HT-29 (cell line): ENCODE measurements at places on chromosomes 5 and 9. TPM values are rescaled to one million over a fixed set of nuclear protein-coding genes. Genes with fewer than 3 reads are reported as not detected.

DNA sequence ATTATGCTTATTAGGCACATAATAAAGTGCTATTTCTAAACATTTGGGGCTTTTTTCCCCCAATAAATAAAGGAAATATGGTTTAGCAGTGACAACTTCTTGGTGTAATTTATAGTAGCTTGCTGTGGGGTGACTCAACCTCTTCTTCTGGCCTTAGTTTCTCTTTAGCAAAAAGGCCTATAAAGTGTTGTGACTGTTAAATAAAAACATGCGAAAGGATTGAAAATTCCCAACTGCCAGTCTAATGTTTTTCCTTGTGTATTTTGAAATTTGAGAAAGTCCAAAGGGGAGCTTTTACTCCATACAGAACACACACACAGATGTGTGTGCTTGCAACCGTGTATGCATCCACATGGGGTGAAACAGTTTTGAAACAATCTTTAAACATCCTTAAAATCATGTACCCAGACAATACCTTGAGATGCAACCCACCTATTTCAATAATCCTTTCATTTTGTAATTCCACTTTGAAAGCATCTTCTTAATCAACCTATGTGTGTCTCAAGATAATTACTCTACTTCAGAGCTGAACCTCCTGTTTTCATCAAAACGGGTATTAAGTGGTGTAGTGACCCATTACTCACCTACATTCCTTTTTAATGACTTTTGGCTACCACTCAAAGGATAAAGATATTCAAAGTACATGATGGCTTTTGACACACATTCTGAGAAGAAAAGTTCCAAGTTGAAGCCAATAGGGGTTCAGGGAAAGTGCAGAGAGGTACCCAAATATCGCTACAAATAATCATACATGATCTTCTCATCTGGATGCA, 123.8 kb downstream of the DROSHA start:
- peak; percentile 17 for DNase-seq

GRCh38 chr9:114373960-114374730, 13.6 kb downstream of the AKNA start:
- DNase-seq, result no peak

- DNase-seq, result no peak
Measured at GRCh38 chr5:24135536-24135935, 509.2 kb downstream of the CDH10 start.

DNA sequence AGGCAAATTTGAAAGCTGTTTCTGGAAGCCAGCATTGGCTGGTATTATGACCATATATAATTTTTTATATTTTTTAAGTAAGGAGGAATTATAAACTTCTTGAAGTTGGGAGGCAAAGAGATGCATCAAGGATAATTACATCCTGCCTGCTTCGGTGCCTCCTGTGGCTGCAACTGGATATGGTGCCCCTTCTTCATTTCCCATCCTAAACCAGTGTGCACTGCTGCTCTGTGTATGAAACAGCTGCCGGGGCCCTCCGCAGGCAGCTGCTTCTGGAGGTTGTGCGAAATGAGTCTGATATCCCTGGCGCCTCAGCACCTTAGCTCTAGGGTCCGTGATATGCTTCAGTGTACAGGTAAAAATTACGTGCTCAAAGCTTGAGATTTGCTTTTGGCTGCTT, 304.2 kb downstream of the ENC1 start:
- DNase-seq, result no peak

DNA sequence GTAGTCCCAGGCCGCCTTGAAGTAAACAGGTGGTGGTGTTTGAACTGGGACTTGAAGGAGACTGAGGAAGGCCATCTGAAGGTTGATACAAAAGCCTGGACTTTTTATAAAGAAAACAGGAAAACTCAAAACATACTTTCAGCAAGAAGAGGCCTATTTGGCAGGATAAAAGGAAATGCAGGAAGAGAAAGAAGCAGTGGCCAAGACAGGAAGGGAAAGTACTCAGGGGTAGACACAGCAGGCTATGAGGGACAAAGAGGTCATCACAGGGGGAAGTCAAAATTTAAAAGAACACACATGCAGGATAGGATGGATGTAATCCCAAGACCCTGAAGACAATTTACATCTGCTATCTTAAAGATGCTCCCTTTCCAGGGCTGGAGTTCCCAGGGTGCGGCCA, 13.0 kb downstream of the TLE1 start:
- no peak for DNase-seq

- no peak for DNase-seq
Measured at GRCh38 chr5:80863708-80864107, 96.5 kb upstream of the RASGRF2 start.

- no peak for DNase-seq
Measured at GRCh38 chr9:129713402-129713679, 39.5 kb downstream of the PTGES start.

- no peak for DNase-seq
Measured at GRCh38 chr5:179237770-179238627, 107.3 kb downstream of the ADAMTS2 start.

- no peak for DNase-seq
Measured at GRCh38 chr5:134418958-134419357, 7.3 kb upstream of the CDKN2AIPNL start.

The MYORG gene
- total RNA-seq, result 26.5 and 29.5 TPM in 2 replicates

The NME5 gene
- not detected in 2 replicates for total RNA-seq

The SET gene
- total RNA-seq, result 403 and 420 TPM in 2 replicates

The FBXW5 gene
- total RNA-seq, result 379 and 389 TPM in 2 replicates

The C6 gene
- not detected in 2 replicates for total RNA-seq
